ENCODE measurements at places on chromosomes 1 and 21.

DNA sequence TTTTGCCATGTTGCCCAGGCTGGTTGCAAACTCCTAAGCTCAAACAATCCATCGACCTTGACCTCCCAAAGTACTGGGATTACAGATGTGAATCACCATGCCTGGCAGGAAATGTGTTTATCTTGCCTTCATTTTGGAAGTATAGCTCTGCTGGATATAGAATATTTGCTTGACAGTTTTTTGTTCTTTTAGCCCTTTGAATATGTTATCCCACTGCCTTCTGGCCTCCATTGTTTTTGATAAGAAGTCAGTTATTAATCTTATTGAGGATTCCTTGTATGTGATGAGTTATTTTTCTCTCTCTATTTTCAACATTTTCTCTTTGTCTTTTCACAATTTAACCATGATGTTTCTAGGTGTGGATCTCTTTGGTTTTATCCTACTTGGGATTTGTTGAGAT, 112.9 kb upstream of the RAB3GAP2 start:
- no peak for DNase-seq

DNA sequence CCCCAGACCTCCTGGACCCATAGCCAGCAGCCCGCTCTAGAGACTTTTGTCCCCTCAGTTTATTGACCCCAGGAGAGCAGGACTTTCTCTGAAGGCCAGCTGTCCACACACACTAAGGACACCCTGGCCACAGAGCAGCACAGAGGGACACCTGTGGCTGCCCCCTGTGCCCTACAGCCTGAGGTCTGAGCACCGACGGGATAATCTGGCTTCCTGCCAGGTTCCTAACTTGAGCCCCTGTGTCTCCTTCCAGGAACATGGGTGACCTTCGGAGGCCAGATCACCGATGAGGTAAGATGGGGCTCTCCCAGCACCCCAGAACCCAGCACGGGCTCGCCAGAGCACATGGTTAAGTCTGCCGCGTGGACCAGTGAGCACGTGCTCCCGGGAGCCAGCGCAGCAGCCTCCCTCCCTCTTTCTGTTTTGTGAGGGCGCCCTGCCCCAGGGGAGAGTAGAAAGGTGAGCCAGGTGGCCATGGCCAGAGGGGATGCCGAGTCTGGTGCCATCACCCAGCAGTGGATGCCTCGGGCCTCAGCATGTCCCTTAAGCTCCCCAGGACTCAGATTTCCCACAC, 27.9 kb downstream of the KCNAB2 start:
- no peak for DNase-seq

- no peak for DNase-seq
Observed at GRCh38 chr1:170230323-170230722, 84.6 kb downstream of the NTMT2 start.

GRCh38 chr1:210690236-210690635, 361.5 kb downstream of the HHAT start:
- peak; percentile 2 for DNase-seq

GRCh38 chr1:245485996-245486395, 331.2 kb downstream of the KIF26B start:
- DNase-seq: no peak

GRCh38 chr1:204848579-204848978, 22.1 kb upstream of the NFASC start:
- DNase-seq: no peak

- no peak for DNase-seq
Observed at GRCh38 chr1:43065616-43066399, 106.3 kb downstream of the EBNA1BP2 start.

GRCh38 chr1:220431554-220432239, 96.2 kb upstream of the MARK1 start:
- DNase-seq: no peak

DNA sequence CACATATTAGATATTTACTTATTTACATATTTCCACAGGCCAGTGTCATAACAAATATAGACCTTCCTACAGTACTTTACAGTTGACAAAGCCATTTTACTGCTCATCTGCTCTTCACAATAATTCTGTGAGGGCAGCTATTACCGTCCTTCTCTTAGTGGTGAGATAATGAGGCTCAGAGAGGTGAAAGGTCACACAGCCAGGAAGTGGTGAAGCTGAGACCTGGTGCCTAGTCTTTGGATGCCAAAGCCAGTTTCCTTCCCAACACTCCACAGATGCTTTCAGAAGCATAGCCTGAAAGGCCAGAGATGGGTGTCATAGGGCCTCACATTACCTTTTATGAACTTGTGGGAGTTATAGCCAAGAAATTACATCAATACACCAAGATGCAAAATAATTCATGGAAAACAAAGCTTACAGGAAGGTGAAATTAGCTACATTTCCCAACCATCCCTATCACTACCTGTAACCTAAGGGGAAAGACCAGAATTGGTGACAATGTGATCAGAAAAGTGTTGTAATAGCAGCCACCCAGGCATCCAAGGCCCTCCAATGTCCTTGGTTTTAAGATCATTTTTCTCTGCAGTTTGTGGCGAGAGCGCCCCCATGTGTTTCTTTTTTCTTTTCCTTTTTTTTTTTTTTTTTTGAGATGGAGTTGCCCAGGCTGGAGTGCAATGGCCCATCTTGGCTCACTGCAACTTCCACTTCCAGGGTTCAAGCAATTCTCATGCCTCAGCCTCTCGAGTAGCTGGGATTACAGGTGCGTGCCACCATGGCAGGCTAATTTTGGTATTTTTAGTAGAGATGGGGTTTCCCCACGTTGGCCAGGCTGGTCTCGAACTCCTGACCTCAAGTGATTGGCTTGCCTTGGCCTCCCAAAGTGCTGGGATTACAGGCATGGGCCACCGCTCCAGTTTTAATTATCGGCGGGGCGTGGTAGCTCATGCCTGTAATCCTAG, 26.5 kb upstream of the RPL11 start:
- peak; percentile 56 for DNase-seq

- no peak for DNase-seq
Observed at GRCh38 chr1:109969907-109970306, 14.7 kb upstream of the AHCYL1 start.

DNA sequence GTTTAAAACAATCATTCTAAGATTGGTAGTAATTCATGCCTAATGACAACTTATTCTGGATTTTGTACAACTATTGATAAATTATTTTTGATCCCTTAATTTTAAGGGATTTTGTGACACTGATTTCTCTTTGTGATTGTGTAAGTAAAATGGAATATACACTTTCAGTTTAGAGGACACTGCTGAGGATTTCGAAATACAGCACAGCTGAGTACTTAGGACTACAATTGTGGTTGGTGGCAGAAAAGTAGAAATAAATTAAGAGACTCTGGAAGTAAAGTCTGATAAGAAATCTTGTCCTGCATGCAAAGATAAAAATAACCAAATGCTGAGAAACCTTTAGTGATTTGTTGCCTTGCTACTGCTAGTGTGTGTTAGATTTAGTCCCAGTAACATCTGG, 40.0 kb downstream of the TYW3 start:
- no peak for DNase-seq

- no peak for DNase-seq
Observed at GRCh38 chr21:45588871-45589491, 46.7 kb upstream of the SLC19A1 start.

- no peak for DNase-seq
Observed at GRCh38 chr1:5751163-5751540, 241.1 kb downstream of the NPHP4 start.

DNA sequence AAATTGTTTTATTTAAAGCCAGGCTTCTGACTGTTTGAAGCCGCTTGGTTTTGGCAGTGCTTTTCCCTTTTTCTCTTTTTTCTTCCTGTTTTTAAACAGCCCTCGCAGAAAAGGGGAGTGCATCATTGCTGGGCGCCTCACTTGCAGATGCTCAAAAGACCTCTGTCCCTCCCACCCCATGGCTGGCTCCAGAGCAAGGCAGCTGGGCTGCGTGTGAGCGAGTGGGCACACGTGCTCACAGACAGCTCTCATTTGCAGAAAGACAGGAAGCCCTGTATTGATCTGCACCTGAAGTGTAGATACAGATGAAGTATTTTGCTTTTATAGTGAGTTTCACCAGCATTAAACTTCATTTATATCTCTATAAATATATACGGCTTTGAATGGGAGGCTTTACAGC, 8.8 kb downstream of the TNR start:
- no peak for DNase-seq

GRCh38 chr21:43953021-43953420, 59.1 kb upstream of the TRAPPC10 start:
- no peak for DNase-seq

DNA sequence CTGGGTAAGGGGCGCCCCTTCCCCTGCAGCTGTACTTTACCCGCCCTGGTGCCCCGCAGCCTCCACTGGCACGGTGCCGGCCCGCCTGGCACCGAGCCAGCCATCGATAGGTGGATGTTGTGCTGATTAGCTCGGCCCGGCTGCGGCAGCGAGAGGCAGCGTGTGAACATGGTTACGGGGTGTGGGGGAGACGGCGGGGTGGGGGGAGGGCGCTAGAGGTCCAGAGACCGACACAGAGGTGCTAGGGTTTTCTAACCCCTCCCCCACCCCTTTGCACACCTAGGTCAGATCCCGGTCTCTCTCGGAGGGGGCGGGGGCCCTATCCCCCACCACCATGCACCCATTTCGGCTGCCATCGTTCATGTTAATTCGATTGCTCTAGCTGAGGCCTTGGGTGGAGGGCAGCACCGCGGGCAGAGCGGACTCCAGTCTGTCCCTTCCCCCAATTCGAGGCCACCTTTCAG, 6.7 kb downstream of the EFNA4 start:
- DNase-seq: no peak

DNA sequence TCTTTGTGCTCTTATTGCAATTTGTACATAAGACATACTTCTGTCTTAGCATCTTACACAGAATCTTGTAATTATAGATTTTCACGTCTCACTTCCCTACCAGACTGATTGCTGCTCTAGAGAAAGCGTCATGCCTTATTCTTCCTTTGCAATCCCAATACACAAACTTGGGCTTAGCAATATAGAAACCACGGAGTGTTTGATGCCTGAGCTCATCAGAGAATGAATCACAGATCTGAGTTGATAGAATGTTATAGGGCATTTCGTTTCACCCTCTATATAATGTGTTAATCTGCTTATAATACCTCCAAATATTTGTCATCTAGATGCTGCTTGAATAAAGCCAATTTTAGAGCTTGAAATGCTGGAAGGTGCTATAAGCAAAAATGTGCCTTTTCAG, 6.6 kb downstream of the FMO1 start:
- peak; percentile 79 for DNase-seq

DNA sequence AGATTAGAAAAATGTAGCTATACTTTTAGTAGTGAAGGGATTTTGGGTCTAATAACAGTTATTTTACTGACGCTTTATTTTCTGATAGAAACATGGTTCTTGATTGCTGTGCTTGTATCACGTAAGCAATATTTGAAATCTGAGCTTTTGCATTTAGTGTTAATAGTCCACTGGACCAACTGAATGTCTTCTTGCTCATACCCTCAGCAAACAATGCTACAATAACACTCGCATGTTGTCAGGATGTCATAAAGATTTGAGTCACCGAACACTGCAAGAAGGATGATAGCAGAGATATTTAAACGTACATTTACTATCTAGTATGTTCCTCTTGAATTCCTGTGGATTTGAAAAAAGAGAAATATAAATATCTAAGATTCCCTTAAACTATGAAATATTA, 7.5 kb downstream of the DYRK1A start:
- DNase-seq: peak; percentile 81

GRCh38 chr1:213287987-213288386, 236.9 kb downstream of the RPS6KC1 start:
- DNase-seq: no peak

- DNase-seq: no peak
Observed at GRCh38 chr1:55320891-55321290, 105.7 kb upstream of the USP24 start.

DNA sequence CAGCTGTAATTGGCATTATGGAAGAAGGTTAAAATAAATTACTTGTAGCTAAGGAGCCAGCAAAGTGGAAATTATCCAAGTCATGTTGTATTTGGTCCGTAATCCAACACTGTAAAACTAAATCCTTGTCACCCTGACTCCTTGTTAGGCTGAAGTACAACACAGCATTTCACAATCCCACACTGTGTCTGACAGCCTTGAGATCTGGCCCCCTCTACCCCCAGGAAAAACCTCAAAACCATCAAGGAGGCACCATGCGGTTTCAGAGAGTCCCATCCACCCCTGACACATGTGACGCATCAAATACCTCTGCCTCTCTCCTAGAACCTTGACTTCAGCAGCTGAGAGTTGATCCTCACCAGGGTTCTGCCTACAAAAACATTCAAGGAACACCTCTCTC, 41.0 kb downstream of the LMX1A start:
- no peak for DNase-seq

GRCh38 chr1:167408355-167408754, 110.0 kb downstream of the CD247 start:
- DNase-seq: no peak

Data from ELR (cell line).